ENCODE measurements at places on chromosomes 4 and X.

DNA sequence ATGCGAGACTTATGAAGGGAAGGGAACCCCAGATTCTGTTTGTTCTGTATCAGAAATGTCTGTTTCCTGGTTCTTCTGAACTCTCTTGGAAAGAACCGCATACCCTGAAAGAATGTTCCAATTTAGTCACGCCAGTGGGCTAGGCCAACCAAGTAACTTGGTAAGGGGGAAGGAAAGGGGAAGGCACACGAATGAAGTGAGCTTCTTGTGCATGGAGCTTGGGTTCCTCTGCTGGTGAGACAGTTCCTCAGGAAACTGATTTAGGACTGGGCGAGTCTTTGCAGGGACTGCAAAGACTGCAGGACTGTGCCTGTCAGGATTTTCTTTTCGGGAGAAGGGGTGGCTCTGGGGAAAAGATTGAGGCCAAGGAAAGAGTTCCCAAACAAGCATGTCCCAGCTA is 35.6 kb downstream of the FRMPD3 start:
- no peak for DNase-seq
- H3K4me1 ChIP-seq = no peaks in the 10 kb centered on the region
- no peak overlapping the region for H3K27ac ChIP-seq
- no peak overlapping the region for H3K4me3 ChIP-seq
- no peaks in the 10 kb centered on the region for H3K36me3 ChIP-seq

- H3K27ac ChIP-seq = no peak overlapping the region
- no peaks in the 10 kb centered on the region for H3K36me3 ChIP-seq
- no peak overlapping the region for H3K4me3 ChIP-seq
- no peak for DNase-seq
- H3K4me1 ChIP-seq = peaks cover 7% of the 10 kb centered on the region
- no peaks in the 10 kb centered on the region for H3K27me3 ChIP-seq
Measured at GRCh38 chr4:24965627-24966026, 52.8 kb upstream of the CCDC149 start.

DNA sequence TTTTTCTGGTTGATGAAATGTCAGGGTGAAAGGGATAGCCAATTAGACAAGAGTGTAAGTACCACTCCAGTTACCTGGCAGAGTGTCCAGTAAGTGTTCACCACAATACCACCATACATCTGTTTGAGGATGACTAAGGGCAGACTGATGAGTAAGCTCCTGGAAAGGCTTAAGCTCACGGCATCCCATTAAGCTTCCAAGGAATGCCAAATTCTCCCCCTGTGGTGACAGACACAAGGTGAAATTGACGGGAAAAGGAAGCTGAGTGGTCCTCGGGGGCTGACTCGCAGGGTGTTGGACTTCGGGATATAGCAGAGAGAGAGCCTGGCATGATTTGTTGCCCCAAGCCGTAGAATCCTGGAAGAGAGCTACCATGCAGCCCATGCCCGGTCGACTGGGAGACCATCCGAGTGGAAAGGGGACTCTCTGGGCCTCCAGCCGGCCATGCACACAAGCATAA is 7.6 kb upstream of the BST1 start:
- no peak overlapping the region for H3K27ac ChIP-seq
- H3K27me3 ChIP-seq = no peaks in the 10 kb centered on the region
- H3K4me3 ChIP-seq = no peak overlapping the region
- H3K4me1 ChIP-seq = no peaks in the 10 kb centered on the region

- no peaks in the 10 kb centered on the region for H3K36me3 ChIP-seq
- H3K4me1 ChIP-seq = no peaks in the 10 kb centered on the region
- H3K27ac ChIP-seq = no peak overlapping the region
- no peak overlapping the region for H3K4me3 ChIP-seq
- H3K27me3 ChIP-seq = no peaks in the 10 kb centered on the region
Measured at GRCh38 chr4:66575008-66575696, 904.9 kb upstream of the EPHA5 start.

- no peaks in the 10 kb centered on the region for H3K4me1 ChIP-seq
- DNase-seq = no peak
- no peak overlapping the region for H3K27ac ChIP-seq
- peak overlapping the region; percentile 73 for H3K4me3 ChIP-seq
Measured at GRCh38 chrX:154429711-154430110, 1.2 kb downstream of the ATP6AP1 start.

GRCh38 chr4:155603360-155603891 is 63.2 kb upstream of the GUCY1A1 start:
- peaks cover 18% of the 10 kb centered on the region for H3K4me1 ChIP-seq
- DNase-seq = peak; percentile 21
- no peak overlapping the region for H3K27ac ChIP-seq
- H3K4me3 ChIP-seq = no peak overlapping the region
- H3K36me3 ChIP-seq = no peaks in the 10 kb centered on the region

DNA sequence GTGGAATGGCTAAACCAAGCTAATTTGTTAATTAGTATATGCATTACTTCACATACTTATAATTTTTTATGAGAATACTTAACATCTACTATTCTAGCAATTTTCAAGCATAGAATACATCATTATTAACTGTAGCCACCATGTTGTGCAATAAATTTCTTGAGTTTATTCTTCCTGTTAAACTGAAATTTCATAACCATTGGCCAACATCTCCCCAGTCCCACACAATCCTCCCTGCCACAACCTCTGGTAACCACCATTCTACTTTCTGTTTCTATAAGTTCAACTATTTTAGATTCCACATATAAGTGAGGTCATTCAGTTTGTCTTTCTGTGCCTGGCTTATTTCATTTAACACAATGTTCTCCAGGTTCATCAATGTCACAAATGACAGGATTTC is 208.5 kb downstream of the PPP4R3C start:
- no peaks in the 10 kb centered on the region for H3K36me3 ChIP-seq
- DNase-seq = peak; percentile 48
- H3K27me3 ChIP-seq = no peaks in the 10 kb centered on the region
- no peak overlapping the region for H3K4me3 ChIP-seq
- no peak overlapping the region for H3K27ac ChIP-seq
- peaks cover 8% of the 10 kb centered on the region for H3K4me1 ChIP-seq

- no peaks in the 10 kb centered on the region for H3K36me3 ChIP-seq
- H3K27ac ChIP-seq = no peak overlapping the region
- H3K4me3 ChIP-seq = no peak overlapping the region
- no peak for DNase-seq
Measured at GRCh38 chr4:8021796-8022195, 82.1 kb upstream of the AFAP1 start.

DNA sequence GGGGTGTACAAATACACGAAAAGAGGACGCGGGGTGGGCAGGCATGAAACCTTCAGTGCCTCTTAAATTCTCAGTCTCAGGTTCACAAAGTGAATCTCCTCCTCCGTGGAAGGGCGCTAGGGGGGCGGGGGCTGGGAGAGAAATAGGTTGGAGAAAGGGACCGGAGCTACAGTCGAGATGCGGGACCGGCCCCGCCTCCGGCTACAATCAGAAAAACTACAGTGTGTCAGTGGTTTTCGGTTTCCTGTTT is 3.4 kb downstream of the MAML3 start:
- peak overlapping the region; percentile 93 for H3K27ac ChIP-seq
- no peaks in the 10 kb centered on the region for H3K36me3 ChIP-seq
- H3K4me1 ChIP-seq = peaks cover 14% of the 10 kb centered on the region
- peak overlapping the region; percentile 94 for H3K4me3 ChIP-seq
- peaks cover 19% of the 10 kb centered on the region for H3K27me3 ChIP-seq
- DNase-seq = no peak

DNA sequence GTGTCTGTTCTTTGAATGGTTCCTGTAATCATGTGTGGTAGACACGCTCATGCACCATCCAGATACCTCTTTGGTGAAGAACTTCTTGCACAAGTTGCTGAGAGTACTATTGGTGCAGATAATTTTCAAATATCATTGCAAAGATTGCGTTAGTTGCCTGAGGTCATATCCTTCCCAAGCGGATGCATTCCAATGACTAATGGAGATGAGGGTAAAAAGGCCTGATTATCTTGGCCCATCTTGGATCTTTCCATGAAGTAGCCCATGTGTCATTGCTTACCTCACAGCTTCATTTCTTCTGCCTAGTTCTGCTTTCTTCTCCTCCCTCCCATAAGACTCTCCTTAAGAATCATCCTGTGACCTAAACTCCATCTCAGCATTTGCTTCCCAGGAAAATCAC is 384.9 kb upstream of the CNKSR2 start:
- H3K4me3 ChIP-seq = no peak overlapping the region
- no peaks in the 10 kb centered on the region for H3K27me3 ChIP-seq
- no peaks in the 10 kb centered on the region for H3K36me3 ChIP-seq
- no peaks in the 10 kb centered on the region for H3K4me1 ChIP-seq

DNA sequence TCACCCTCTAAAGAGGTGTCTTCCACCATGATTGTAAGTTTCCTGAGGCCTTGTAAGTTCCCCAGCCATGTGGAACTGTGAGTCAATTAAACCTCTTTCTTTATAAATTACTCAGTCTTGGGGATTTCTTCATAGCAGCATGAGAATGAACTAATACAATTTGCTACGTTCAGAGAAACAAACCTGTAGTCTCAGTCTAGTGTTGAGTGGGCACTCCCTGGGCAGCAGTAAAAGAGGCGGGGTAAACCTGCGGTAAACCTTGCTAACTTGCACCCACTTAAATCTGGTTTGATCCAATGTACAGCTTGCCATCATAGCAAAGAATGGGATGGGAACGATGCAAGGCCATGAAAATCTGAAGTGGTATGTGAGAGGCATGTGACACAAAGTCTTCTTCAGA is 22.4 kb downstream of the GRXCR1 start:
- no peak overlapping the region for H3K4me3 ChIP-seq
- no peak for DNase-seq
- no peaks in the 10 kb centered on the region for H3K36me3 ChIP-seq
- no peak overlapping the region for H3K27ac ChIP-seq

GRCh38 chr4:17358241-17358640 is 153.6 kb downstream of the QDPR start:
- H3K36me3 ChIP-seq = no peaks in the 10 kb centered on the region
- H3K4me3 ChIP-seq = no peak overlapping the region
- H3K27ac ChIP-seq = no peak overlapping the region

DNA sequence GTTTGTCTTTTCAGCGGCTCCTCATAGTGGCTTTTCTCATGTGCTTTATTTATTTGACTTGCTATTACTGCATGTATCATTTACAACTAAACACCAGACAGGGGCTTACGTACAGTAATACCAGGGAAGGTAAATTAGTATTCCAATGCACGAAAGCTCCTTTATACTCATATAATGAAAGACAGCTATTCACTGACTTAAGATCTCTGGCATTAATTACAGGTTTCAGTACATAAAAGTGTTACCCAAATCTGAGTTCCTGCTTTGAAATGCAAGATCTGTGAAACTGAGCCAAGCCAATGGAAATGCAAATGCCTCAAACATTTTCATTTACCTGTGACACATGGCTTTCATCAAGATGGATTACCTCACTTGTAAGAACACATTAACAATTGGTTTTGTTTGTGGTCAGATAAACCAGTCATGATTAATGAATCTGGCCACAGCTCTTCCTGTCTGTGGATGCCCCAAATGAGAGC is 107.2 kb downstream of the ANAPC4 start:
- no peak for DNase-seq
- H3K36me3 ChIP-seq = no peaks in the 10 kb centered on the region
- H3K27ac ChIP-seq = no peak overlapping the region
- no peak overlapping the region for H3K4me3 ChIP-seq

DNA sequence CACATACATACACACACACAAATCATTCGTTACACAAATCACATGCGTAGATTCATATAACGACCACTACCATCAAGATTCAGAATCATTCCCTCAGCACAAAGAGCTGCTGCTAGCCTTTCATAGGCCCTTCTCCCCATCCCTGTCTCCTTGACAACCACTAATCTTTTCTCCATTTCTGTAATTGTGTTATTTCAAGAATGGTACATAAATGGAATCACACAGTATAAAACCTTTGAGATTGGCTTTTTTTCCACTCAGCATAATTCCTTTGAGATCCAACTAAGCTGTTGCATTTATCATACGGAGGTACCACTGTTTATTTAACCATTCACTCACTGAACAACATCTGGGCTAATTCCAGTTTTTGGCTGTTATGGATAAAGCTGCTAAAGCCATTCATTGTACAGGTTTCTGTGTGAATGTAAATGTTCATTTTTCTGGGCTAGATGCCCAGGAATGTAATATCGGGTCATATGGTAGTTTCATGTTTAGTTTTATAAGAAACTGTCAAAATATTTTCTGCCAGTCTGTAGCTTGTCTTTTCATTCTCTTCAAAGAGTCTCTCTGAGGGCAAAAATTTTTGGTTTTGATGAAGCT is 64.1 kb downstream of the USP11 start:
- no peaks in the 10 kb centered on the region for H3K27me3 ChIP-seq
- H3K4me1 ChIP-seq = no peaks in the 10 kb centered on the region
- no peaks in the 10 kb centered on the region for H3K36me3 ChIP-seq
- DNase-seq = no peak
- no peak overlapping the region for H3K27ac ChIP-seq

DNA sequence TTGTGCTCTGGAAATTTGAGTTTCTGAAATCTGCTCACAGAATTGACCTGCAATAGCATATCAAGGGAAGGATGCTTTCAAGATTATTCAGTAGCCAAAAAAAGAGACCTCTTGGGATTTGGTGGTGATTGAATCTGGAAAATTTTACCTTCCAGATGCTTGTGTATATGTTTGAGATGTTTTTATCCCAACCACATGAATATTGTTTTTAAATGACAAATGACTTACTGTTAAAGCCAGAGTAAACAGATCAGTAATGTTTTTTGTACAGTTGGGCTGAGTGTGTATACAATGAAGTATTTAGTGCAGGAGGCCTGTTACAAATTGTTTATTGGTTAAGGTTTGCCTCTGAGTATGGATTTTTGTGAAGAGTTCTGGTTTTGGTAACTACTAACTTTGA is 126.5 kb downstream of the CBR4 start:
- H3K27me3 ChIP-seq = no peaks in the 10 kb centered on the region
- H3K4me3 ChIP-seq = no peak overlapping the region
- H3K4me1 ChIP-seq = no peaks in the 10 kb centered on the region
- H3K36me3 ChIP-seq = no peaks in the 10 kb centered on the region
- H3K27ac ChIP-seq = no peak overlapping the region
- no peak for DNase-seq

DNA sequence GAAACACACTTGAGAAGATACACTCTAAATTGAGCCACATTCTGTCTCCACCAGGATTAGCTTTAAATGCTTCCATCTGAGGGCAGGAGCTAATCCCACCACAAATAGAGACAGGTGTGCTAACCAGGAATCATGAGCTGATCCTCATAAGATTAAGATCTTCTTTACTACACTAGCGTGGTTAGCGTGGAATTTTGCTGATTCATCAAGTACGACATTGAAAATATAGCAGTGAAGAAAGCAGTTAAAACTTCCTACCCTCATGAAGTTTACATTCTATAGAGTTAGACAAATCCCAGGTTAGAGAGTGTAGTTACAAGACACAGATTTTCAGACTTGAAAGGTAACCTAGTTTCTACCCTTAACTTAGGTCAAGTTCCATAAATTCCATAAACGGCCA is 5.3 kb upstream of the APELA start:
- H3K27me3 ChIP-seq = no peaks in the 10 kb centered on the region
- no peak overlapping the region for H3K27ac ChIP-seq
- H3K4me1 ChIP-seq = no peaks in the 10 kb centered on the region
- H3K4me3 ChIP-seq = no peak overlapping the region
- no peak for DNase-seq
- no peaks in the 10 kb centered on the region for H3K36me3 ChIP-seq
